GF-D8 (cell line): ENCODE measurements at places on chromosomes 2 and 18.

DNA sequence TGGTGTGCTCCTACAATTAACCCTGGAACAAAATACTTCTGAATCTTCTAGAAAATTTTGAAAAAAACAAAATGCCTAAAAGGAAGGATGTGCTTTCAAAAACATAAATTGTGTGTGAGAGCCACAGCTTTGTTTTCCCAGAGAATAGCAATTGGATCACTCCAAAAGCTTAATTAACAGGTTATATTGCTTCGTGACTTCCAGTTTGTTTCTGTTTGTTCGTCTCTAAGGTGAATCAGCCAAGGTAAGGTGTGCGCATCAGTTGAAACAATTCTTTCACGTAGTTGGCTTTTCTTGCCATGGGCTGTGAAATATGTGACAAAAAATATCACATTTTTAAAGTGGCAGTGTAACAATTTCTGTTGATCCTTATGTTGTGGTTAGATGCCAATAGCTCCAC is 90.3 kb upstream of the BARD1 start:
- no peak for DNase-seq

GRCh38 chr2:12110074-12110473 is 363.6 kb downstream of the LPIN1 start:
- no peak for DNase-seq

GRCh38 chr2:45844796-45845457 is 193.5 kb downstream of the PRKCE start:
- no peak for DNase-seq

- DNase-seq = no peak
Measured at GRCh38 chr2:216633616-216634369, 573 bp downstream of the IGFBP2 start.

DNA sequence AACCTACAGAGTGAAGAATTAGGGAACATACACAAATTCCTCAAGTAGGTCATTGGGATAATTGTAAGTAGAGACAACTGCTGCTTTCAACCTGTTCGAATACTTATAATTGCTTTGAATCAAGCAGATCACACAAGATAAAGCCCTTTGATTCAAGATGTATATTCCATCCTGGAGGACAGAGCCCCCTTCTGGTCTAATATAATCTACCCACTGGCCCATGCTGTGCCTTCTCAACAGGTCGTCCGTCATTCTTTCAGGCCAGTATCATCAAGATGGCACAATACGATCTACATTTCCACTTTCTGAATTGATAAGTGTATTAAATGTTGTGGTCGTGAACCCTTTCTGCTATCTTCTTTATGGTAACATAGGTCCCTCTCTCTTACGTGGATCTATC is 387.0 kb upstream of the CDH19 start:
- no peak for DNase-seq

DNA sequence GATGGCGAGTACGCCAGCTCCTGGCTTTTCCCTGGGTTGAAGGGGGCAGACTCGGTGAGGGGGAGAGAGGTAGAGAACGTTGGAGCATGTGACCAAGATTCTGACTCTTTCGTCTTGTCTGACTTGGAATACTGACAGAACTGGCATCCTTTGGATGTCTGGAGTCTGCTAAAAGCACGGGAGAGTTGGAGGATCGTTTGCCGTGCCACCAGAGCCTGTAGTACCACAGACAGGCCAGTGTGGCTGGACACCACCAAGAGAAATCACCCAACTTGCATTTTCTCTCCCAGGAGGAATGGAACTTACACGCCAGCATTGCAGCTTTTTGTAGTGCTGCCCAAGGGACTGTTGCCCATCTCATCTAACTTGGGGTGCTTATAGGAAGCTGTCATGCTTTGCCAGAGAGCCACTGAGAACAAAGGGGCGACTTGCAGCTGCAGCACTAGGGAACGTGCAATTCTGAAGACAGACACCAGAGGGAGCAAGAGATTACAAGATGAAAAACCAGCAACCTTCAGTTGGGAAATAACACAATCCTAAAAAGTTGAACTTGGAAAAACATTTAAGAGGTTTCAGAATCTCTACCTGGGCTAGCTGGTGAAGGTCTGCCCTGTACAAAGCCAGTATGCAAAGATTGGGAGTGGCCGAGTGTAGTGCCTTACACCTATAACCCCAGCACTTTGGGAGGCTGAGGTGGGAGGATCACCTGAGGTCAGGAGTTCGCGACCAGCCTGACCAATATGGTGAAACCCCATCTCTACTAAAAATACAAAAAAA is 24.1 kb downstream of the PSMG2 start:
- DNase-seq = peak; percentile 25

DNA sequence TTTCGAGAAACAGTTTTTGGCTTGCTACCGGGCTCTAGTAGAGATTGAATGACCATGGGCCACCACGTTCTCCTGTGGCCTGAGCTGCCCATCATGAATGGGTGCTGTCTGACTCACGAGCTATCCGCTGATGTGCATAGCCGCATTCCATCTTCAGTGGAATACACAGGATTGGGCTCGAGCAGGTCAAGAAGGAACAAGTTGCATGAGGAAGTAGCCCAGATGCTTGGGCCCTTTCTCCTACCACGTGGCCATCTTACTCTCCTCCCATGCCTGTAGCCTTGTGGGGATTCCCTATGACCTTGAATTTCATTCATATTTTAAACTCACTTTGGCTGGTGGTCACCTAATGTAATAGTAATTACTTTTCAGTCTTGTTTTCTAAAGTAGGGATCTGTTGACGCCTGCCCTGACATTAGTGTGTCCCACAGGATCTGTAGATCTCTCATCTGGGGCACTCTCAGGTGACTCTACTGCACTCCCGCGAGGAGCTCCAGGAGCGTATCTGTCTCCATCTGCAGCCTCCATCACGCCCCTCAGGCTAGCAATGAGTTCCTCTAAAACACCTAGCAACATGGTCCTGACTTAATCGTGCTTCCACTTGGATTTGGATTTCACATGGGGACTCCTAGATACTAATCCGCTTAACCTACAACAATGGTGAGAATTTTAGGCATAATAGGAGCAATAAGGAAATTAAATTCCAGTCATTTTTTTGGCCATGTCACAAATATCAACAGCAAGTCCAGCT is 67.8 kb downstream of the PSMG2 start:
- no peak for DNase-seq

GRCh38 chr18:61371111-61371510 is 37.9 kb downstream of the CDH20 start:
- DNase-seq = no peak

GRCh38 chr2:7256377-7256776 is 339.2 kb downstream of the RNF144A start:
- DNase-seq = no peak

- no peak for DNase-seq
Measured at GRCh38 chr2:155747531-155747930, 585.0 kb downstream of the NR4A2 start.

GRCh38 chr18:39037925-39038324 is 1472.3 kb upstream of the CELF4 start:
- DNase-seq = no peak

- no peak for DNase-seq
Measured at GRCh38 chr18:27614951-27615844, 430.1 kb upstream of the CHST9 start.

DNA sequence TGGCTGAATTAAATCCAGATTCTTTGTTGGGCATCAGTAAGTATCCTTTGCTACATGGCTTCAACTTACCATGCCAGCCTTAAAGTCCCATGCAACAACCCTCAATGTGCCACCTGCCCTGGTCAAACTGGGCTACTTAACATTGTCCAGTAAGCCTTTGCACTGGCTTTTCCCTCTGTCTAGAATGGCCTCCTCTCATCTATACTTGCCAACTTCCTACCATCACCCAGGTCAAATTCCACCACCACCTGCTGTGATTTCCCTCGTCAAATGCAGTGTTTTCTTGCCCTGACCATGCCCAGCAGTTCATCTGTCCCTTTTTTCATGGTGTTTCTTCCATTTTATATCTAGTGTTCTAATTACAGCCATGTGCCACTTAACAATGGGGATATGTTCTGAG is 5.7 kb downstream of the KLHL23 start:
- DNase-seq = no peak

DNA sequence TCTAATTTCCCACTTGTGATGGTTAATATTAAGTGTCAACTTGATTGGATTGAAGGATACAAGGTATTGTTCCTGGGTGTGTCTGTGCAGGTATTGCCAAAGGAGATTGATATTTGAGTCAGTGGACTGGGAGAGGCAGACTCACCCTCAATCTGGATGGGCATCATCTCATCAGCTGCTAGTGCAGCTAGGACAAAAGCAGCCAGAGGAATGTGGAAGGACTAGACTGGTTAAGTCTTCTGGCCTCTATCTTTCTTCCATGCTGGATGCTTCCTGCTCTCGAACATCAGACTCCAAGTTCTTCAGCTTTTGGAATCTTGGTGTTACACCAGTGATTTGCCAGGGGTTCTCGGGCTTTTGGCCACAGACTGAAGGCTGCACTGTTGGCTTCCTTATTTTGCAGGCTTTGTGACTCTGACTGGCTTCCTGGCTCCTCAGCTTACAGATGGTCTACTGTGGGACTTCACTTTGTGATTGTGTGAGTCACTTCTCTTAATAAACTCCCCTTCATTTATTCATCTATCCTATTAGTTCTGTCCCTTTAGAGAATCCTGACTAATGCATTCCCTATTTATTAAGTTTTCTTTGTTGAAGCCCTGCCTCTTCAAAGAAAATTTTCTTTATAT is 1087.5 kb upstream of the NXPH2 start:
- no peak for DNase-seq

DNA sequence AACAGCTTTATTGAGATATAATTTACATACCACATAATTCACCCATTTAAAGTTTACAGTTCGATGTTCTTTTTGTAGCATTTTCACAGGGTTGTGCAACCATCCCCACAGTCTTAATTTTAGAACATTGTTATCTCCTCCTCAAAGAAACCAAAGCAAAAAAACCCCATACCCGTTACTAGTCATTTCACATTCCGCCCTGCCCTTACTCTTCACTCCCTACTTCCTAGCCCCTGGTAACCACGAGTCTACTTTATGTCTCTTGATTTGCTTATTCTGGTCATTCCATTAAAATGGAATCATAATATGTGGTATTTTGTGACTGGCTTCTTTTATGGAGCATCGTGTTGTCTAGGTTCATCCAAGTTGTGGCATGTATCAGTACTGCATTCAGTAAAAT is 137.7 kb downstream of the TANC1 start:
- no peak for DNase-seq

- no peak for DNase-seq
Measured at GRCh38 chr2:40386177-40386576, 65.7 kb downstream of the SLC8A1 start.

DNA sequence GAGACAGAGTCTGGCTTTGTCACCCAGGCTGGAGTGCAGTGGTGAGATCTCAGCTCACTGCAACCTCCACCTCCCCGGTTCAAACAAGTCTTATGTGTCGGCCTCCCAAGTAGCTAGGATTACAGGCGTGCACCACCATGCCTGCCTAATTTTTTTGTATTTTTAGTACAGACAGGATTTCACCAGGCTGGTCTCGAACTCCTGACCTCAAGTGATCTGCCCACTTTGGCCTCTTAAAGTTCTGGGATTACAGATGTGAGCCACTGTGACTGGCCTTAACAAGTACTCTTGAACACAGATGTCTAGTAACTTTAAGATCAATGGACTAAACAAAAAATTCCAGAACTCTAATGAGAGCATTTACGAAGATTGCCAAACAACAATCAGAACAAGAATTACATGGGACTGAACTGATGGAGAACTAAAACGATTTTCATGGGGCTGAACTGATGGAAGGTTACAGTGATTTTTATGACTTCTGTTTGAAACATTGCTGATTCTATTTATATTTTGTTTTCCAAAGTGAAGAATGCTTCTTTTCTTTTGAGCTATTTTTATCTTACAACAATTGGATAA is 46.5 kb upstream of the ST3GAL5 start:
- DNase-seq = no peak

GRCh38 chr2:234953116-234954031 is 1.6 kb downstream of the SH3BP4 start:
- DNase-seq = no peak

GRCh38 chr2:233100192-233100998 is 40.3 kb downstream of the INPP5D start:
- DNase-seq = no peak

DNA sequence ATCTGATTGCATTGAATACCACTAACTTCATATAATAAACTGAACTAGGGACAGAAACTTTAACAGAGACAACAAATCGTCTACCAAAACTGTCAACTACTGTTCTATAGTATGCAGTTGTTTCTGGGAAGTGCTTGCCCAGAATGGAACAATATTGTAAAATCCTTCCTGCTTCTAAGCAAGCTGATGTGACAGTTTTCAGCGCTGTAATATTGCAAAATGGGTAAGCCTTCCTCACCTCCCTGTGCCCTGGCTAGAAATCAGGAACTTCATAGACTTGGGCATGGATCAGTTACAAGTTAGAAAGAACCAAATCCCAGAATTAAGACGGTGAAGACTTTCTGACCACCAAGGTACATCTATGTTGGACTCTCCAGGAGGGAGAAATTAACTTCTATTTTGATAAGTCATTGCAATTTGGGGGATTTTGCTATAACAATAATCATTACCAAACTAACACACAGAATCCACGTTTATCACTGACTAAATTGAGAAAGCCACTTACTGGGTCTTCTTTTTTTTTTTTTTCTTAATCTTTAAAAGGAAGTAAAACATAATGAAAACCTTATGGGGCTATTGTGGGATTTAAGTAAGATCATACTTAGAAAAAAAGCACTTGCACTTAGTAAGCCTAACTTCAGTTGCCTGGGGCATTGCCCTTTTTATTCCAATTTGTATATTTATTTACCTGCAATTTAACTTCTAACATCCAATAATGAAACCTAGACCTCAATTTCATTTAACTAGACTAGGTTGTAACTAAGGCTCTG is 261.5 kb downstream of the TRIB2 start:
- peak; percentile 48 for DNase-seq

DNA sequence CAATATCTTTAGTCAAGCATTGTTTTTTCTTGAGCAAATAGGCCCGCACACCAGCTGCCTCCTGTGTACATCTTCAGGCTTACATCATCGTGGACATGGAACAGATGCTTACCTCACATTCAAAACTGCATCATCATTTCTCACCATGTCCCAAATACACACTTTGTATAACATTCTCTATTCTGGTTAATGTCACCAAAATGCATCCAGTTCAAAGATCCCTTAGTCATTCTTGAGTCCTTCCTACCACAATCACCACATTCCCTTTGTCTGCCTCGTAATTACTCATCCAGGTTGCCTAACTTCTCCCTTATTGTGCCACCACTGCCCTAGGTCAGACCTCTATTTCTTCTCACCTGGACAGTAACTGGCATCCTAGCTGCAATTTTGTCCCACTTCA is 373.7 kb upstream of the GALNT5 start:
- DNase-seq = no peak

DNA sequence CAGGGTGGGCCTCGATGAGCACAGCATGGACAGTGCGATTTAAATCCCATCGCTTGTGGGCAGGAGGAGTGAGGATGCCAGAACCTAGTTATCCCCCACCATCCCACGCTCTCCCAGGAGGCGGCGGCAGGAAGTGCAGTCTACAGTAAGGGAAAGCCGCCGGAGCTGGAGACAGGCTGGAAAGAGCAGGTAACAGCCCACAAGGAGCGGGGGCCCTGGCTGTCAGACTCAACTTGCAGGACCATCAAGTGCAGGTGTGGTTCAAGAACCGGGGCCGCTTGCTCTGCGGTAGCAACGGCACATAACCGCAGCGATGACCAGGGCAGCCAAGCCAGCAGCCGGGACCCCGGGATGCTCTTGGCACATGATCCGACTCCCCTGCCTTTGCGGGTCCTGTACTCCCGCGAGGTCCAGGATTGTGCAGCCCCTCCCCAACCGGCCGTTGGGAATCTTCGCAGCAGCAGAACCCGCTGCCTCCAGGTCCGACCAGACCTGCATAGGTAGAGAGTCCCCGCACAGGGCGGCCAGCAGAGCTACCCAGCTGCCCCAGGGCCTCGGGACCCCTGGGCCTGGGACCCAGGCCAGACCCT is 82.1 kb downstream of the BIN1 start:
- DNase-seq = no peak

- DNase-seq = no peak
Measured at GRCh38 chr2:74063486-74063885, 78.8 kb downstream of the TET3 start.
